ENCODE measurements at places on chromosomes 1 and 21.

DNA sequence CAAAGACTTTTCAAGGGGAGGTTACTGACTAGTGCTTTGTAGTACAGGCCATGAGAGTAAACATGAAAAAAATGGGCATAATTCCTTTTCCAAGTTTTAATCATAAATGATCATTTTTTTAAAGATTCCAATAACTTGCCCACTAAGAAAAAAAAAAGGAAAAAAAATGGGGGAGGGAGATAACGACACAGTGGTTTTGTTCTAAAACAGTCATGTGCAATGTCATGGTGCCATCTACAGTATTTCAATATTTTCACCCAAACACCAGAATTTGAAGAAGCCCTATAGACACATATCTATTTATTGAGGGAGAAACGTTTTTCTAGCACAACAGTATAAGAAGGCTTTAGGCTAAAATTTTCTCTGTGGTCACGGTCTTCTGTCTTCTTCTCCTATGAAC is 250.2 kb downstream of the LTN1 start:
- no peak for DNase-seq

DNA sequence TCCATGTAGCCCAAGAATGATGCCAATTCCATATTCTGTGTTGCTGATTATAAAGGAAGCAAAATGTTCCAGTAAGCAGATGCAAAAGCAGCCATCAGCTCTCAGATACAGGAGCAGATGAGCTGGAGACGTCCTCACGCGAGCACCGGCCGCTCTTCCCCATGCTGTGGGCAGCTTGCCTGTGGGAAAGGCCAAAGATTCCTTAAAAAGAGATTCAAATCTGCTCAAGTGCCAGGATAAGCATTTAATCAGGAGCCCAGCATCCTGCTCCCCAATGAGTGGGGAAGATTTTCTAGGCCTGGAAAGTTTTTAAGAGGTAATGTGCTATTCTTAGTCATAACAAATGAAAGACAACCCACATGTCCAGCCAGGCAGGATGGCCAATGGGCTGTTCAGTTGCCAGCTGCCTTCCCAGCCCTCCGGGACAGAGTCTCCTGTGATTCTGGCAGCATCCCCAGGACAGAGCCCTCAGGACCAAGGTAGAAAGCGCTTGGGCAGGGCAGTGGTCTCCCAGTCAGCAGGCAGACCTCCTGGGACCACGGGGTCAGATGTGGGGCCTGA is 108.2 kb upstream of the TMPRSS2 start:
- DNase-seq: no peak

DNA sequence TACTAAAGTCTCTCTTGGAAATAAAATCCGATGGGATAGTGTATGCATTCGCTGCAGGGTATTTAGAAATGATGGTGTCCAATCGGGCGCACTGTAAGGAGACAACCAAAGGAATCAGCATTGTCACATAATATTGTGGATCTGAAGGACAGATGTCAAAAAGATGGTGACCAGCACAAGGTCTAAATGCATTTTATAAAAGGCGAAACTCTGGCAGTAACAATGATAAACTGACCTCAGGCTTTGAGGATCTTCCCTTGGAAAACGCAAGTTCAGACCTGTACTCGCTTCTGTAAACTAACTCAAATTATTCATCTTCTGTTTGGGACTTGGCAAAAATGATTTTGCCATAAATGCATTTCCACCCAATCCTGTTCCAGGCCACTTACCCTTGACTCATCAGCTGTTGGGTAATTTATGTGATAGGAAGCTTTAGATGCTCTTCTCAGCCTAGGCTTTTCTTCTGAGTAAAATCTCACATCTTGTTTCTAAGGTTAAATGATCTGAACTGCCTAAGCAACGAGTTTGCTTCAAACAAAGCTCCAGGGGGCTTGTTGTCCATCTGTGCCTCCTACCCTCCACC is 33.8 kb downstream of the STPG1 start:
- no peak for DNase-seq

DNA sequence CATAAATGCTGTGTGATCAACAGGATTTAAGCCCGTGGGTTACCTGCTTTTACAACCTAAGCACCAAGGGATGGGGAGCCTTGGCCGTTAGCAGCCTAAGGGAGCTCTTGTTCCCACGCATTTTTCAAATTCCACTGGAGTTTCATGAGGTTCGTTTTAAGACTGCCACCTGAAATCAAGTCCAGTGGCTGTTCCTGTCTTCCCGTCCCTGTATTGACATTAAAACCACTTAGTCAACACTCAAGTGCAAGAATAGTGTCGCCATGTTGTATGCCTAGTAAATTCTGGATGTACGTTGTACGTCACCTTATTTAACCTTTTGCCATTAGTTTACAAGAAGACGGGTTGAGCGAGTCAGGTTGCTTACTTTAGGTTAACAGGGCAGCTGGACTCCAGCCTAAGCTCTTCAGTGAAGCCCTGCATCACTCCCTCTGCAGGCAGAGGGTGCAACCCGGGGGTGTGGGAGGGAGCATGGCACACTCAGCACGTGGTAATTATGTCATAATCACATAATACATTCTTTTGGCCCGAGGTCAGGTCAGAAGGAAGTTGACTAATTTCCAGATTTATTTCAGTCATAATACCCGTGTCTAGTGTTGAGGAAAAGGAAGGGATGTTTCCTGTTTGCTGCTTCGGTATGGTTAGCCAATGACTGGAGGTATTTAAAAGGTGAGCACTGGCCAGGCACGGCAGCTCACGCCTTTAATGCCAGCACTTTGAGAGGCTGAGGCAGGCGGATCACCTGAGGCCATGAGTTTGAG is 42.5 kb downstream of the CNST start:
- DNase-seq: peak; percentile 62

GRCh38 chr1:109768335-109768650 is 4.6 kb upstream of the EPS8L3 start:
- no peak for DNase-seq

DNA sequence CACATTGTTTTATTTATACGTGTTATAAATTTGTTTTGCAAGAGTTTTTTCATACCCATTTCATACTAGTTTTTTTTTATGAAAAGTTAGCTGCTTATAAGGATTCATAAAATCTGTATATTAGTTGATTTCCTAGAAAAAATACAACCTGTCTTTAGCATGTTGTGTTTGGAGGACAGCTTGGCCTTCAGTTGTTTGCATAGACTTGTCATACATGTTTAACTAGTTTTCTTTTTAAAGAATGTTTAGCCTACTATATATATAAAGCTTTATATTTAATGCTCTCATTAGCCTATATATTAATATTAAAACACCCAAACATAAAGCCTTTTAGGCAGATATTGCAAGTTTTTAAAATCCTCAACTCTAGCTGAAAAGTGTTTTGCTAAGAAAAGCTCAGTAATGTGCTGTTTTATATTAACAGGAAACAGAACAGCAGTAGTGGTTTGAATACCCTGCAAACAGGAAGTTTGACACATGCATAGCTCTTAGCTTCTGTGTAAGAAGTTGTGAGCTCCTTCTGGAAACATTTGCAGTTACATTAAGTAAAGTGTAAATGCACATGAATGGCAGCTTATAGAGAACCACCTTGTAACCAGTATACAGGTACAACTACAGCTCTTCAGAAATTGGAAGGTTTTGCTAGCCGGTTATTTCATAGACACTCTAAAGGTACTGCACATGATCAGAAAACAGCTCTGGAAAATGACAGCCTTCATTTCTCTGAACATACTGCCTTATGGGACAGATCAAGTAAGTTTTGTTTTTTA is at the start of gene PRKACB:
PRKACB (plus strand) TSS at position 476 of the 770 bp plus-strand sequence; CDS start at position 567, 91 bp downstream.
- no peak for DNase-seq

DNA sequence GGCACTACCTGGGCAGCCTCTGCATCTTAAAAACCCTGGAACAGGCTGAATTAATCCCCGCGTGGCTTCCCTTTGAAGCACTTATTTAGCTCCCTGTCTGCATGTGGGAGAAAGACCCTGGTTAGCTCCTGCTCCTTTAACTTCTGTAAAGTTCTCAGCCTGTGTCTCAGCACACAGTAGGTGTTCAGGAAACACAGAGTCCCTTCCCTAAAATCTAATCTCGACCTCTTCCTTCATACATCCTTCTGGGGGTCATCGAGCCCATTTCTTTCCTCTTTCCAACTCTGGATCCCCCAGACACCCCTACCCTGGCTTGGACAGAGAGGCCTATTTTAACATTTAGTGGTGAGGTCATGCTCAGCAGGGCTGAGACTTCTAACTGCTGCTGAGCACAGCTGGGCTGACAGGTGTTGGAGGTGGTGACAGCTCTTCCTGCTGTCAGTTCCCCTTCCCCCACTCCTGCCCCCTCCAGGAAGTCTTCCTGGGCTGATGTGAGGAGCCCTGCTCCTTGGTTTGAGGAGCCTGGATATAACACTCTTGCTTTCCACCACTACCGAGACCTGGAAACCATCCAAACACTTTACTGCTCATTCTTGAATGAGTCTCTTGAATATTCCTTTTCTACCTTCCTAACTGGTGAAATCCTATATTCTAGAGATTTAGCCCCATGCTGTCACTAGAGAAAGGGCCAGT is 5.3 kb downstream of the E2F2 start:
- no peak for DNase-seq

- no peak for DNase-seq
Measured at GRCh38 chr1:10186331-10187025, 23.9 kb upstream of the KIF1B start.

- DNase-seq: no peak
Measured at GRCh38 chr21:31211836-31212235, 132.2 kb downstream of the TIAM1 start.

DNA sequence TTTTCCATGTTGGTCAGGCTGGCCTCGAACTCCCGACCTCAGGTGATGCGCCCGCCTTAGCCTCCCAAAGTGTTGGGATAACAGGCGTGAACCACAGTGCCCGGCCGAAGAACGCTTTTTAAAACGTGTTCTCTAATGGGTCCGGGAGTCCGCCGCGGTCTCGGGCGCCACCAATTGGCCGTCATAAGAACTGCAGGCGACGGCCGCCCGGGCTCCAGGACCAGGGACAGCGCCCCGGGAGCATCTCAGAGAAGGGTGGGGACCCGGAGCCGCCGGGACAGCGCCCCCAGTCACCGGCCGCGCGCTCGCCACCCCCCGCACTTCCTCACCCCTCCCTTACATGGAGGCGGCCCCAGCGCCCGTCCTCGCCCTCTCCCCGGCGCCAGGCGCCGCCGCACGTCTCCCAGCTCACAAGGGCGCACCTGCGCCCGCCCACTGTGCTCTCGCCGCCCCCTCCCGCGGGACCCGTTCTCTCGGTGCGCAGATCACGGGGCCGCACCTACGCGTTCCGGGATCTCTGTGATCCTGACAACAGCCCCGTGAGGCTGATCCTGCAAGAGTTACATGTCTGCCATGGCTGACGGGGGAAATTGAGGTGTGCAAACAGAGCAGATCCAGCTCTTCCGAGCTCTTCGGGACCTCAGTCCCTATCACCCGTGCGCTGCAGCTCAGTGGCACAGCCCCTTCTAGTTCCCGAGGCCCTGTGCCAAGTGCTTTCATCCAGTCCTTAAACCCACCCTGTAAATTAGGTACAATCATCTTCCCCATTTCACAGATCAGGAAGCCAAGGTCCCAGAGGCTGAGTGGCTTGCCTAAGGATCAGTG is 9.8 kb downstream of the RAP1GAP start:
- peak; percentile 61 for DNase-seq

- no peak for DNase-seq
Measured at GRCh38 chr1:176694713-176695112, 231.7 kb downstream of the PAPPA2 start.

DNA sequence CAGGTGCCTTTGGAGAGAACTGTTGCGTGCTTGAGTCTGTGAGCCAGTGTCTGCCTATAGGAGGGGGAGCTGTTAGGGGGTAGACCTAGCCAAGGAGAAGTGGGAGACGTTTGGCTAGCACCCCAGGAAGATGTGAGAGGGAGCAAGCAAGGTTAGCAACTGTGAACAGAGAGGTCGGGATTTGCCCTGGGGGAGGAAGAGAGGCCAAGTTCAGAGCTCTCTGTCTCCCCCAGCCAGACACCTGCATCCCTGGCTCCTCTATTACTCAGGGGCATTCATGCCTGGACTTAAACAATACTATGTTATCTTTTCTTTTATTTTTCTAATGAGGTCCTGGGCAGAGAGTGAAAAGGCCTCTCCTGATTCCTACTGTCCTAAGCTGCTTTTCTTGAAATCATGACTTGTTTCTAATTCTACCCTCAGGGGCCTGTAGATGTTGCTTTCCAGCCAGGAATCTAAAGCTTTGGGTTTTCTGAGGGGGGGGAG is 2.4 kb downstream of the BTG2 start:
- DNase-seq: no peak

DNA sequence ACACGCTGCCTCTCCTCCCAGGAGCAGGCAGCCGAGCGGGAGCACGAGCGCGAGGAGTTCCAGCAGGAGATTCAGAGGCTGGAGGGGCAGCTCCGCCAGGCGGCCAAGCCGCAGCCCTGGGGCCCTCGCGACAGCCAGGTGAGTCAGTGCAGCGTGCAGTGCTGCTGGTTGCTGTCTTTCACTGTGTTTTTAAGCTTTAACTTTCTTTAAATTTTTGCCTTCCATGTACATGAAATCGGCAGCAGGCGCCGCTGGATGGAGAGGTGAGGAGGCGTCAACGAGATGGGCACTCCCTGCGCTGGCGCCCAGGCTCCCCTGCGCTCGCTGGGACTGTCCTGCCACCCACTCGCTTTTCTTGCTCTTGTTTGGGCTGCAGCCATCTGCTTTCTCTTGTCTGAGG is 60.7 kb upstream of the DIP2A start:
- DNase-seq: no peak

DNA sequence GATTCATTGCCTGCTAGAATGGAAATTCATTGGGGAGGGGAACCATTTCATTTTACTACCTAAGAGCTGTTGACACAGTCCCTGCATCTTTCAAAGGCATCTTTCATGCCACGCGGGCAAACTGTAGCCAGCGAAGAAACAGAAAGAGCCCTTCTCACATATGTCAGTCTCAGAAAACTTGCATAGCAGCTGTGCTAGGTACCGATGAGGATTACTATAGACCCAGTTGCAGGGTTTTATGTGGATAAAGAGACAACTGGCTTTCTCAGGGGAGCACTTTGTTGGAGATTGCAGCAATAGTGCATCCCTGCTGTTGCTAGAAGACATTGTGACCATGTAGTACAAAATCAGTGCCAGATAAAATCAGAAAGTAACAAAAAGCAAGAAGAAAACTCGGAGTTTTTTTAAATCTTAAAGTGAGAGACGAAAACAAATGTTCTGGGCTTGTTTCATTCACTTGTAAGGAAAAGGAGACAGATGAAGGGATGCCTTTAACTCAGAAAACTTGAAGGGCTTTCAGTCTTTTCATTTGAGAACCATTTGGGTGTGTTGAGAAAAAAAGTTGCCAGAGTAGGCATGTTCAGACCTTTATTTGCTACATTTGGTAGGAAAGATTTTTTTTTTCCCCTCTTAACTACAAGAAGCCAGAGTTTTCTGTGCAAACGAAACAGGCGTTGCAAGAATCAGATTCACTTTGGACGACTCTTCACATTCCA is 804.1 kb downstream of the USP25 start:
- peak; percentile 60 for DNase-seq

GRCh38 chr1:54052431-54052933 is 522 bp downstream of the TMEM59 start:
- peak; percentile 56 for DNase-seq

- DNase-seq: no peak
Measured at GRCh38 chr1:112674986-112675727, 698 bp downstream of the MOV10 start.

- no peak for DNase-seq
Measured at GRCh38 chr21:14740692-14741091, 194.6 kb upstream of the SAMSN1 start.

Data from cerebellar cortex (tissue), 1 donor.